OCI-LY7 (cell line): ENCODE measurements at places on chromosomes 2 and 18. TPM values are rescaled to one million over a fixed set of nuclear protein-coding genes. Genes with fewer than 3 reads are reported as not detected.

Gene ZBTB7C
- total RNA-seq: not detected in 2 replicates

Gene HK2
- 30.2 and 50.5 TPM in 2 replicates for total RNA-seq

Gene FOXD4L1
- 0.80 and 1.5 TPM in 2 replicates for total RNA-seq

Gene KIAA2012
- not detected in 2 replicates for total RNA-seq

Gene LRATD1
- total RNA-seq: not detected in 2 replicates

Gene MYOM1
- 2.3 and 2.4 TPM in 2 replicates for total RNA-seq

Gene CCDC150
- 28.7 and 29.7 TPM in 2 replicates for total RNA-seq

Gene UNC80
- total RNA-seq: not detected in 2 replicates

Gene MYO3B
- not detected in 2 replicates for total RNA-seq

Gene COLEC11
- total RNA-seq: 1.1 and 1.7 TPM in 2 replicates

Gene SKOR2
- total RNA-seq: not detected in 2 replicates

Gene DSC2
- total RNA-seq: not detected in 2 replicates

Gene AQP12B
- total RNA-seq: not detected in 2 replicates

Gene DYNAP
- total RNA-seq: not detected in 2 replicates

Gene CCDC74B
- total RNA-seq: 2.6 and 4.2 TPM in 2 replicates

Gene SMAD2
- total RNA-seq: 81.1 and 84.8 TPM in 2 replicates

Gene PROC
- total RNA-seq: 0.59 TPM in 1 of 2 replicates, not detected in the other

Gene AKAIN1
- not detected in 2 replicates for total RNA-seq

Gene SRD5A2
- total RNA-seq: not detected in 2 replicates

Gene HOXD4
- not detected in 2 replicates for total RNA-seq

Gene ONECUT2
- total RNA-seq: not detected in 2 replicates

Gene TUBA3D
- total RNA-seq: not detected in 2 replicates
